Stomach (tissue), 19 donors: ENCODE measurements at places on chromosomes 7 and 10. TPM values are rescaled to one million over a fixed set of nuclear protein-coding genes. Genes with fewer than 3 reads are reported as not detected.

The TET1 gene
- 22.3 TPM for total RNA-seq

The HOXA1 gene
- not detected for total RNA-seq

The PDE6C gene
- total RNA-seq, result not detected

The C10orf90 gene
- total RNA-seq, result not detected

The CPA4 gene
- total RNA-seq, result not detected

The NUTM2D gene
- 2.0 TPM for total RNA-seq

DNA sequence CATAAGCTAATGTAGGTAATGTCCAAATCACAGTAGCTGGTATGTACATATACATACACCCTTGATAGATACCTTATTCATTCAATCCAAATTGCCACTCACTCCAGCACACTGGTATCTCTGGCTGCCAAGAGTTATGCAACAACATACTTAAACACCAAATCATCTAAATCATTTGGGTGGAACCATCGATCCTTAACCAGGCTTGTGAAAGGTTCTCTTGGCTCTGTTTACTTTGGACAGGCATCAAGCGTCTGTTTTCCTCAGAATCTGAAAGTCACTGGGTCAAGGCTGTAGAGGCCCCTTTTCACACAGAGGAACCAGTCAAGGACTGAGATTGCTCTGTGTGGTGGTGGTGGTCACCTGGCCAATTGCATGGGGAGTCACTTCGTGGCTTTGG is 24.6 kb downstream of the JAZF1 start:
- H3K36me3 ChIP-seq, result no peaks in the 10 kb centered on the region
- H3K27ac ChIP-seq, result no peak overlapping the region
- DNase-seq, result no peak
- peaks cover 14% of the 10 kb centered on the region for H3K4me1 ChIP-seq
- H3K27me3 ChIP-seq, result no peaks in the 10 kb centered on the region

GRCh38 chr10:25843551-25844170 is 90.4 kb upstream of the MYO3A start:
- H3K27me3 ChIP-seq, result no peaks in the 10 kb centered on the region
- no peak overlapping the region for H3K4me3 ChIP-seq
- no peak for DNase-seq
- no peak overlapping the region for H3K27ac ChIP-seq
- no peaks in the 10 kb centered on the region for H3K4me1 ChIP-seq

DNA sequence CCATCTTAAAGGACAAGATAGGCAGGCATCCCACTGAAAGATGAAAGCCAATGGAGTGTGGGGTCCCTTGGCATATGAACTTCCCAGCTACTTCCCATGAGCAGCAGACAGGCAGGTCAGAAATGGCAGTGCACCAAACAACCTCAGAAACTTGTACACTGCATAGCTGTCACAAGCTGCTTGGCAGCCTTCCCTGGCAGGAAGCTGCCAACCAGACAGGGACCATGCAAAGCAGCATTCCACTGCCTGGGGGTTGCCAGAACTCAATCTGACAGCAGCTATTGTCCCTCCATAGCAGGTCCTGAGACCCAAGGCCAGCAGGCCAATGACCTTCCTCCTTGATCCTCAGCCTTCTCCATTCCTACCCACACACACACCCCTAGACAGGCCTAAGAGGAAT is 139.5 kb downstream of the PLCE1 start:
- H3K4me3 ChIP-seq, result no peak overlapping the region
- peaks cover 42% of the 10 kb centered on the region for H3K4me1 ChIP-seq
- no peak overlapping the region for H3K27ac ChIP-seq
- H3K36me3 ChIP-seq, result no peaks in the 10 kb centered on the region

DNA sequence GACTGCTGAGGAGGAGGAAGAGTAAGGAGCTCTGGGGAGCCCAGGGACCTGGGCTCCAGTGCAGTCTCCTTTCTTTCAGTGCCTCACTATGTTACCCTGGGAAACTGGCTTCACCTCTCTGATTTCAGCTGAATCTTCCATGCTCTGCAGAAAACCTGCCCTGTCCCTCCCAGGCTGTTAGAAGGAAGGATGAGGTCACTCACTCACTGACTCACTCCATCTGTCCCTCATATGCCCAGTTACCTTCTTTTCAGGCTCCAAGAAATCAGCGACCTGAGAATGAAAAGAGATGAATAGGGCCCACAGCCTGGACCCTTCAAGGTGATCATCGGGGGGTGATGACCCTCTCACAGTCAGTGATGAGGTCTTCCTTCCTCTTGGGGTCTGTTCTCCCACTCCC is 481 bp downstream of the SFTPA2 start:
- no peak overlapping the region for H3K4me3 ChIP-seq
- DNase-seq, result no peak

DNA sequence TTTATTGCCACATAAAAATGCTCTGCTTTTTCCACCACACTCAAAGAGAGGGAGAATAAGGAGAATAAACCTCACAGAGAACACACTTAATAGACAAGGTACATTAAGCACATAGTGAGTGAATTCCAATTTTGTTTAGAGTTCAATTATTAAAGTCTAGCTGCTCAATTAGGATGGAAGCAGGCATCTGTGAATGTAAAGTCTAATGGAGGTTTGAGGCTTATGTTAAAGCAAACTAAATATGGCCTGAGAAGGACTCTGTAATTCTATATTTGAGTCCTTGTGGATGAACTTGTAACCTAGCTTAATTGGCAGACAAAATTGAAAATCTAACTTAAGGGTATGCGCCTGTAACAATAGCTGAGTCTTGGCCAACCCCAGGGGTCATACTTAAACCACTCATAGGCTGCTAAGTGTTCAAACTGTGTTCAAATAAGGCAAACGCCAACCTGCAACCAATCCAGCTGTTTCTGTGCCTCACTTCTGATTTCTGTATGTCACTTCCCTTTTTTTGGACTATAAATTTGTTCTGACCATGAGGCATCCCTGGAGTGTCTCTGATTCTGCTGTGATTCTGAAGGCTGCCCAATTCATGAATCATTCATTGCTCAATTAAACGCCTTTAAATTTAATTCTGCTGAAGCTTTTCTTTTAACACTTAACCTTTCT is 31.3 kb upstream of the NME8 start:
- H3K27me3 ChIP-seq, result no peaks in the 10 kb centered on the region
- H3K4me3 ChIP-seq, result no peak overlapping the region
- H3K27ac ChIP-seq, result no peak overlapping the region
- H3K36me3 ChIP-seq, result no peaks in the 10 kb centered on the region
- H3K4me1 ChIP-seq, result no peaks in the 10 kb centered on the region
- DNase-seq, result no peak

- no peaks in the 10 kb centered on the region for H3K27me3 ChIP-seq
- no peaks in the 10 kb centered on the region for H3K36me3 ChIP-seq
- DNase-seq, result no peak
- H3K27ac ChIP-seq, result no peak overlapping the region
These were observed 29.2 kb upstream of the KLF6 start for GRCh38 chr10:3813986-3814837.

DNA sequence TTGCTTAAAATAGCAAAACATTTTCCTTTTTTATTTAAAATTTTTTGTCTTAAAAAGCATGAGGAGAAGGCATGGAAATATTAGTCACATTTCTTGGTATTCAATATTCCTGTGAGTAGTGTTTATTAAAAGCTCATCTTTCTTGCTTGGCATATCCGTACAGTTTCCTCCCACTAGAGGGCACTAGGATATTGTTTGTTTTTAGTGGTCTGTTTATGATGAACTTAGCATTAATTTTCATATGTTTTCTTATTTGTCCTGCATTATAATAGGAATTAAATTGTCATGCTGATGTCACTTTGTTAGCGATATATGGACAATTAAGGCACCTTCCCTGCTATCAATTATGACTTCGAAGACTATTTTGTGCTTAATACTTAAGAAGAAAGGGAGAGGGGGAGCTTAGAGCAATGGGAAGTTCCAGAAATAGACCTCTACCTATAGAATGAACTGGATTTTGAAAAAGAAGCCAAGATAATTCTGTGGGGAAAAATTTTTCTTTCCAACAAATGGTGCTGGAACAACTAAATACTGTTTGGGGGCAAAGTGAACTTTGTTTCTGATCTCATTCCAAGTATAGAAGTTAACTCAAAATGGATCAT is 91.0 kb upstream of the STRIP2 start:
- no peak overlapping the region for H3K27ac ChIP-seq
- H3K4me3 ChIP-seq, result no peak overlapping the region
- H3K4me1 ChIP-seq, result no peaks in the 10 kb centered on the region
- no peaks in the 10 kb centered on the region for H3K27me3 ChIP-seq
- no peaks in the 10 kb centered on the region for H3K36me3 ChIP-seq
- no peak for DNase-seq

DNA sequence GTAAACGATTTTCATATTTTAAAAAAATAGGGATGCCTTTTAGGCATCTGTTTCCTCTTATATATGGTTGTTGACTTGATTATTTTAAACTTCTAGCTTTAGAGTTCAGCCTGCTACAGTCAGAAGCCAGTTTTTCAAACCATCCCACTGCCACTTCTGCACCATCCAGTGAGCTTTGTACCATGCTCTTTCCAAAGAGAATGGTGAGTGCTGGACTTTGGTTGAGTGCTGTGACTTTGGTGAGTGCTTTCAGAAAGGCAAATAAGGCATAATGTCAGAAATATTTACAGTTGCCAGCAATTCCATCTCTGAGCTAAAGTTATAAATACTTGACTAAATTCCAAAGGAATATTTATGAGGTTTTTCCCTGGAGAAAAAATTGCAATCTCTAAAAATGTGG is 117.4 kb downstream of the IPMK start:
- DNase-seq, result no peak
- no peaks in the 10 kb centered on the region for H3K4me1 ChIP-seq
- H3K27me3 ChIP-seq, result no peaks in the 10 kb centered on the region
- no peak overlapping the region for H3K27ac ChIP-seq
- no peak overlapping the region for H3K4me3 ChIP-seq

- no peak overlapping the region for H3K4me3 ChIP-seq
- H3K4me1 ChIP-seq, result no peaks in the 10 kb centered on the region
- peaks cover 96% of the 10 kb centered on the region for H3K36me3 ChIP-seq
- DNase-seq, result no peak
- H3K27me3 ChIP-seq, result no peaks in the 10 kb centered on the region
These were observed 39.4 kb downstream of the MMRN2 start for GRCh38 chr10:86918022-86918471.

- H3K27me3 ChIP-seq, result no peaks in the 10 kb centered on the region
- H3K27ac ChIP-seq, result no peak overlapping the region
- H3K4me1 ChIP-seq, result peaks cover 23% of the 10 kb centered on the region
- H3K36me3 ChIP-seq, result no peaks in the 10 kb centered on the region
These were observed 361.3 kb upstream of the AOAH start for GRCh38 chr7:37085600-37085999.
